ENCODE measurements at places on chromosomes 2 and 18. TPM values are rescaled to one million over a fixed set of nuclear protein-coding genes. Genes with fewer than 3 reads are reported as not detected.

The PARD6G gene
- total RNA-seq: 89.6 TPM

The POTEI gene
- not detected for total RNA-seq

The HOXD4 gene
- total RNA-seq: 2.2 TPM

The POMC gene
- total RNA-seq: 4.8 TPM

The BUB1 gene
- total RNA-seq: 1.9 TPM

The SERPINB10 gene
- total RNA-seq: 1.1 TPM

- DNase-seq: no peak
These were observed 50.6 kb downstream of the UNC50 start for GRCh38 chr2:98658816-98659490.

- peak; percentile 39 for DNase-seq
These were observed 231.2 kb downstream of the AGAP1 start for GRCh38 chr2:235725016-235725489.

DNA sequence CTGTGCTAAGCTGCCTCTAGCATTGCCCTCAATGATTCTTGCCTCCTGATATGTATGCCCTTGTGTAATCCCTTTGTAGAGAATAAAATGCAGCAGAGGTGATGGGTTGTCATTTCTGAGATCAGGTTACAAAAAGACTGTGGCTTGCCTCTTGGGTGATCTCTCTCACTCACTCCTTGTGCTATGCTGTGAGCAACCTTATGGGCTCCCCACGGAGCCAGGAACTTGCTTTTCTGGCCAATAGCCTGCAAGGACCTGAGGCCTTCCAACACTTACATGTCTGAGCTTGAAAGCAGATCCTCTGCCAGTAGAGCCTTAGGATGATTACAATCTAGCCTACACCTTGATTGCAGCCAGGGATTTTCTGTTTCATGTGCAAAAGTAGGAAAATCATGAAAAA lies 123.1 kb upstream of the XIRP2 start:
- no peak for DNase-seq

GRCh38 chr2:241987726-241988125 lies 118.2 kb downstream of the RTP5 start:
- no peak for DNase-seq

- no peak for DNase-seq
These were observed 130.6 kb downstream of the USP34 start for GRCh38 chr2:61340242-61340641.

GRCh38 chr2:3626118-3626811 lies 31.4 kb downstream of the COLEC11 start:
- DNase-seq: peak; percentile 40

GRCh38 chr2:30509716-30510115 lies 62.7 kb downstream of the LCLAT1 start:
- no peak for DNase-seq

- DNase-seq: no peak
These were observed 170.0 kb downstream of the AGAP1 start for GRCh38 chr2:235663875-235664274.

- no peak for DNase-seq
These were observed 23.7 kb downstream of the NCAPH start for GRCh38 chr2:96359310-96359709.

DNA sequence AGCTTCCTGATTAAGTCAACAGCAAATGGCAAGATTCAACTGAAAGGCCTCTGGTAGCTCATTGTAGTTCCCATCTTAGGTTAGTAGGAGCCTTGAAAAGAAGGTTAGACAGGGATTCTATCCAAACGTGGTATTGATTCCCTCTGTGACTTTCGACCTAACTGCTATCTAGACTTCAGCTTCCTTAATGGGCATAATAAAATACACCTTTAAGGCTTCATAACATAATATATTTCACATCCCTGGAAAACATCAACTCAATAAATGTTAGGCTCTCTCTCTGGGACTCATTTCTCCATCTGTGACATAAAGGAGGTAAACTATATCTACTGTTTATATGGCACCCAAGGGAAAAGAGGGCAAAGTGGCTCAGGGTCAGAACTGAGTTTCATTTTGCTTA lies 60.9 kb downstream of the STK39 start:
- DNase-seq: no peak

- DNase-seq: no peak
These were observed 35.2 kb upstream of the MLPH start for GRCh38 chr2:237451643-237452469.

GRCh38 chr2:213216461-213216860 lies 65.0 kb upstream of the IKZF2 start:
- no peak for DNase-seq

- DNase-seq: no peak
These were observed 28.8 kb downstream of the SETBP1 start for GRCh38 chr18:44709307-44710126.
